EL (cell line): ENCODE measurements at places on chromosomes 3 and 15.

GRCh38 chr3:174822320-174822719, 36.8 kb upstream of the NAALADL2 start:
- DNase-seq, result no peak

DNA sequence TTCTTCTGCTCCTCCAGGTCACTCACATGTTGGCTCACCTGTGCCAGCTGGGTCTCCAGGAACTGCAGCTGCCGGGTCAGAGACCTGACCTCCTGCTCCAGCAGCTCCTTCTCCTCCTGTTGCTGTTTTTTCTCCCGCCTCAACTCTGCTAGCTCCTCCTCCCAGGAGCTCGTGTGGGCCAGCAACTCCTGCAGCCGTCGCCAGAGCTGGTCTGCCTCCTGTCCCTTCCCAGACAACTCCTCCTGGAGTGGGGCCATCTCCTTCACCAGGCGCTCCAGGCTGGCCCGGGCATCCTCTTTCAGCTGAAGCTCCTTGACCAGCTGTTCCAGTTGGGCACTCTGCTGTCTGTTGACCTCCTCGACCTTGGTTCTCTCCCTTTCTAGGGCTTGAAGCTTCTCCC, 24.5 kb downstream of the CXCR6 start:
- DNase-seq, result no peak

DNA sequence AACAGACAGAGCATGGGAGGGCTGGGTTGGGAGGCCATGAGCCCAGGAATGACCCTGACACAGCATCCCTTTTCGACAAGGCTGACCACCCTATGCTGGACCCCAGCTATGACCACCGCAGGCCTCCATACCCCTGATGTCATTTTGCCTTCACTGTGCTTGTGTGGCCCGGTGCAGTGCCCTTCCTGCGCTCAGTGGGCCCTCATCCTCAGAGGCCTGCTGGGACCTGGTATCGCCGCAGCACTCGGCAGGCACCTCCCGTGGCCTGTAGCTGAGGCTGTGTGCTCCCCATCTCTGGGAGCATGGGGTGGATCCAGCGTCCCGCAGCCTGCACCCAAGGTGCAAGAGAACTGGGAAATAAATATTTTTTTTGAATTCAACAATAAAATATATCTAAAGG, 73.1 kb upstream of the MEF2A start:
- DNase-seq, result no peak

DNA sequence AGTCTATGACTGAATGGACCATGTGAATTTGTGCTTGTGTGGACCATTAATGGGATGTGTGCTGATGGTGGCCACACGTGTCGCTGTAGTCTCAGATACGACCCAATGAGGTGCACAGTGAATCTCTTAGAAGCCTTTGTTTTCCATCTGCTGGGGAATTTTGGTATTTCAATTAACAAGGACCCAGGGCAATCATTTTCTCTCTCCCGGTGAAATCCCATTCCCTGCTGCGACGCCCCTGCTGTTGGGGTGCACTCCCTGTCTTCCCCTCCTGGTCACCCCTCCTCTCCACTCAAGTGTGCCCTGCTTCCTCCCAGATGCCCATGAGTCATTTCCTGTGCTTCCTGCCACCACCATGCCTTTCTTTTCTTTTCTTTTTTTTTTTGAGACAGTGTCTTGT, 32.7 kb downstream of the EBLN2 start:
- peak; percentile 56 for DNase-seq

GRCh38 chr15:98070137-98070536, 109.6 kb downstream of the ARRDC4 start:
- DNase-seq, result peak; percentile 85

GRCh38 chr3:77562089-77562488, 522.2 kb downstream of the ROBO2 start:
- DNase-seq, result no peak

DNA sequence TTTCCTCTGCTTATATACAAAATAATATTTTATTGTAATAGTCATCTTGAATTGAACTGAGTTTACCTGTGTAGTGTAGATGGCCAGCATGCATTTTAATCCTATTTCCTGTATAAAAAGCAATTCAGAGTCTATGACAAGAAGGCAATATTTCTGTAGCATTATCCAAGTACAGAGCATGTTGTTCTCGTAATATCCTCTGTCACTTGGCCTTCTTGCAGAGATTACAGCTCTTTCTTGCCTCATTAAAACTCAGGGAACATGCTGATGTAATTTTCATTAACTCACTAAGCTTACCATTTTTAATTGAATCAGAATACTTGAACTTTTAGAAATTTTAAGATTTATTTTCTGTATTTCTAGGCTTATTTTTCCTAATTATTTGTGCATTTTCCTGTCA, 203.3 kb upstream of the AGTR1 start:
- DNase-seq, result no peak

GRCh38 chr15:51602484-51602883, 20.1 kb downstream of the DMXL2 start:
- DNase-seq, result no peak

DNA sequence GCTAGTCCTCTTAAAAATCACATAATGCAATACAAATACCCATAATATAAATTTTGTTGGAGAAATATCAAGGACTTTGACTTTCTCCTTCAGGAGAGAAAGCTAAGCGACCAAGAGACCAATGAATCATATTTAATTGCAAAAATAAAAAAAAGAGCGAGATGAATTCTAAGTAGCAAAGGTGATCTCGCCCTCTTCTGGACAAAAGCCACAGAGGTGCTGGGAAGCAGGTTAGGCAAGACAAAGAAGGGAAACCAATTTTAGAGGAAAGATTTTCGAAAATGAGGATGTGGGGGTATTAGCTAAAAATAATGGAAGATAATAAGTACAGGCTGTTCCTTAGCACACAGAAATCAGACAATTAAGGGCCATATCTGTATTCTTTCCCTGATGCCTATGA, 111.4 kb upstream of the PLAAT1 start:
- no peak for DNase-seq

DNA sequence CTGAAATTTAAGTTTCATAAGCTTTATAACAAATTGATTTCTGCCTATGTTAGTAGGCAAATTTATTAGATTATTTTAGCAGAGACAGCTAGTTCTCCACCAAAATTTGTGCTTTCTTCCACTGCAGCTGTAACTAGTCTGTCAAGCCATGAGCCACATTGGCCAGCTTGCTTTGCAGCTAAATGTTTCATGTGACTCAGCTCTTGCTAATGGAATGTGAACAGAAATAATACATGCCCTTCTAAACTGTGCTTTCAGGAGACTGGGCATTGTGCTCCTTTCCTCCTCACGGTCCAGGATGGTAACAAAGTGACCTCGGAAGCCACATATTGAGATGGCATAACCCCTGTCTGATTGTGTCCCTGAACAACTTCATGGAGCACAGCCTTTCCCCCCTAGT, 51.3 kb upstream of the KPNA4 start:
- peak; percentile 58 for DNase-seq

GRCh38 chr15:70271422-70272088, 173.8 kb upstream of the TLE3 start:
- peak; percentile 93 for DNase-seq

GRCh38 chr15:77632534-77633133, at the start of gene LINGO1:
Gene LINGO1 (minus strand): TSS chr15:77632912. CDS start chr15:77632315, 597 bp downstream.
- no peak for DNase-seq

GRCh38 chr15:25772500-25772899, 90.6 kb downstream of the ATP10A start:
- DNase-seq, result no peak

DNA sequence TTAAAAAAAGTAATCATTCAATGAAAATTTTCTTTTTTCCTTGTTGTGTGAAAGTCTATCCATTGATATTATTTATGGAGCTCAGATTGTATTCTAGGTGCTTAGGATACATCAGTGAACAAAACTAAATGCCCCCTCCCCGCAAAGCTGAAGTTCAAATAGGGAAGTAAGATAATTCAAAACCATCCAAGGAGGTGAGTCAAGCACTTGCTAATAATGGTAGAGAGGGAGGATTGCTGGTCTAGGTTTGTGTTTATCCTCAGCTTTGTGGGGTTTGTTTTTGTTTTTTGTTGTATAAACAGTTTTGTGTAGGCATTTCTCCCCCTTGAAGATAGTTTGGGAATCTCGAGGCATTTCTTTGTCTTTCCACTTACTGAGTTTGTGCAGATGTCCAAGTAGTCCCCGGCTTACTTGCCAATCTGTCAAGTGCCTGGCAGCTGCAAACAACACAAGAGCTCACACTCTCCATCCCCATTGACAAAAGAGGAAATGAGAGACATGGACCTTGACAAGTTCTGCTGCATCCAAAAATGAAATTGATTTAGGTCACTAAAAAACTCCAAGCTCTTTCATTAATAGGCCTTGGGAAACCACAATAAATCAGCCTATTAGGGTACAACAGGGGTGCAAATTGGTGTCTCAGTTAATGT, 575.8 kb upstream of the TBL1XR1 start:
- DNase-seq, result no peak

DNA sequence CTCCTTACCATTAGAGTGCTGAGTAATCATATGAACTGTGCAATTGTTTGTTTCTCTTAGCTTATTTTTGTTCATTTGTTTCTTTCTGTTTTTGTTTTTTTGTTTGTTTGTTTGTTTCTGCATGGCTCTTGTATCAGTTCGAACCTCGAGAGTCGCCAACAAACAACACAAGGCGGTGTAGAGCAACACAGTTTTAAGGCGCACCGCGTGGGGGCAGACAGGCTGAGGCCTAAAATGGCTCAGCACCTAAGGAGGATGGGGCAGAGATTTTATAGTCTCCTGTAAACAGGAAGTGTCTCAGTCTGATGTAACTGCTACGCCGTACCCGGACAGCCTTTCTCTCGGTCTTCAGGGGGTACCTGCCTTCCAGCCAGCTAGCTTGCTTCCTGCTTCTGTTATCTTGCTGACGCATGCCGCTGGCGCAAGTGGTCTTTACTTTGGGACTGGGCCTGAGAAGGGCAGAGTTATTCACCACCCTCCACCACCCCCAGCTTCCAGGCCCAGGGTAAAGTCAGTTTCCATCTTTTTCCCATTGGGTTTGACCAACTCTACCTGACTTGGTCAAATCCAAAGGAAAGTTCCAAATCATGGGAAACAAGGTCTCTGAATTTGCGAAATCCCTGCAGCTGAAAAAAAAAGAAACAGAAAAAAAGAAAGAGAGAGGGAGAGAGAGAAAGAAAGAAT, 25.8 kb upstream of the MFGE8 start:
- DNase-seq, result no peak
